Mononuclear cell (primary cell): ENCODE measurements at places on chromosomes 6 and 20. TPM values are rescaled to one million over a fixed set of nuclear protein-coding genes. Genes with fewer than 3 reads are reported as not detected.

The SOBP gene
- 0.10 TPM for total RNA-seq

The NKAIN2 gene
- not detected for total RNA-seq

The PNPLA1 gene
- total RNA-seq: 1.2 TPM

The DTNBP1 gene
- total RNA-seq: 7.7 TPM
